Body of pancreas (tissue), 4 donors: ENCODE measurements at places on chromosomes 1 and 21. TPM values are rescaled to one million over a fixed set of nuclear protein-coding genes. Genes with fewer than 3 reads are reported as not detected.

The TNFSF4 gene
- total RNA-seq = not detected

The PPT1 gene
- 28.5 TPM for total RNA-seq

The CCDC185 gene
- not detected for total RNA-seq

The DENND2C gene
- 2.3 TPM for total RNA-seq

The OLFML2B gene
- total RNA-seq = 1.6 TPM
